Heart left ventricle (tissue), 16 donors: ENCODE measurements at places on chromosomes 6 and 20. TPM values are rescaled to one million over a fixed set of nuclear protein-coding genes. Genes with fewer than 3 reads are reported as not detected.

- no peak for DNase-seq
Observed at GRCh38 chr6:129525055-129525454, 184.9 kb downstream of the ARHGAP18 start.

DNA sequence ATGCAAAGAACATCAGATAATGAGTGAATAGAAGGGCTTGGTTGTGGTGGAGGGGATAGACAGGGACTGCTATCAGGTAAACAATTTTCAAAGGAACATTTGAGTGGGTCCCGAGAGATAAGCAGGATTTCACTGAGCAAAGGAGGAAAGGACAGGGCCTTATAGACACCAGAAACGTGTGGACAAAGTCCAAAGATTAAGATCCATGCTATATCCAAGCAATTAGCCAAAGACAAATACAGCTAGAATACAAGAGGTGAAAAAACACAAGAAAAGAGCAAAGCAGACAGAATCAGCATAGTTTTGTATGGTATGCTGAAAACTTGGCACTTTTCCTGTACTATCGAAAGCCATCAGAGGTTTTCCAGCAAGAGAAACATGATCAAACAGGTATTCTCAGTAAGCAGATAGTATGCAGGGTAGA, 59.8 kb downstream of the CDK19 start:
- DNase-seq: no peak

DNA sequence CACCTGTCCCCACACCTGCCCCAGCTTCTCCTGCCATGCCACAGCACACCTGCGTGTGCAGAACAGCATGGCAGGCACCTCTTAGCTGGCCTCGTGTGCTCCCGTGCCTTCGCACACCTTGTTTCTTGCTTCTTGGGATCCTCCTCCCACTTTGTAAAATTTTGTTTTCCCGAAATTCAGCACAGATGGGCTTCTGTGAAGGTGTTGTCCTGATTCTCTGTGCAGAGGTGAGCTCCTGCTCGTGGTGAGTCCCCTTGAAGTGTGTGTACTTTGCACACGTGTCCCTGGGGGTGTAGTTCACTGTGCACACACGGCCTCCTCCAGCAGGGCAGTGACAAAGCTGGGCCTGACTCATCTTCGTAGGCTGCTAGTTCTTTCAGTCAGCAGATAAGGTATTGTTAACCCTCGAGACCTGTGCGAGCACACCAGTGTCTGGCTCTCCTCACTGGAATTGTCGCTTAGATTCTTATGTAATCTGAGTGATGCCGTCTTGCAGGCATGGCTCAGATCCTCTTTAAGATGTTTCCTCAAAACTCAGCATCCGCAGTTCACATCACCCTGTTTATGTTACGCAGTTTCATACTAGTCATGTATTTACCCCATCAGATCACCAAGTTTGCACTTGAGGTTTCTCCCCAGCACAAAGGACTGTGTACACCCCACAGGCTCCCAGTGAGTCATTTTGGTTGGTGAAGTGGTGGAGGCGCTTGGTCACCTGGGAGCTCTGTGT, 77.7 kb downstream of the CDYL start:
- DNase-seq: no peak

DNA sequence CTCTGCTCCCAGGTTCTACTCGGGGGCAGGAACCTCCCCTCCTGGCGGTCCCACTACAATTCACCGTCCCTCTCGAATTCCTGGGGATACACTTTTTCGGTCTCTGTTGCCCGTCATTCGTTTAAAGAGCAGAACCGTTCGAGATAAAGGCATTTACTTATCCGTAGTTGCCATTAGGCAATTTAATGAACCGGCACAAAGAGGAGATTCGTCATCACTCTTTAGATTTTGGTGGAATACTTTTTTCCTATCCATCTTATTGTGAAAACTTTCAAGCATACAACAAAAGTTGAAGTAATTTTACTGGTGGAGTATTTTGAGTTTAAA, 1.2 kb upstream of the CD24 start:
- no peak for DNase-seq

Gene DDRGK1
- 78.3 TPM for polyA plus RNA-seq

- no peak for DNase-seq
Observed at GRCh38 chr6:79600812-79601609, 30.1 kb upstream of the SH3BGRL2 start.

Gene CLPSL2
- not detected for polyA plus RNA-seq

Gene CCN5
- polyA plus RNA-seq: 11.0 TPM

DNA sequence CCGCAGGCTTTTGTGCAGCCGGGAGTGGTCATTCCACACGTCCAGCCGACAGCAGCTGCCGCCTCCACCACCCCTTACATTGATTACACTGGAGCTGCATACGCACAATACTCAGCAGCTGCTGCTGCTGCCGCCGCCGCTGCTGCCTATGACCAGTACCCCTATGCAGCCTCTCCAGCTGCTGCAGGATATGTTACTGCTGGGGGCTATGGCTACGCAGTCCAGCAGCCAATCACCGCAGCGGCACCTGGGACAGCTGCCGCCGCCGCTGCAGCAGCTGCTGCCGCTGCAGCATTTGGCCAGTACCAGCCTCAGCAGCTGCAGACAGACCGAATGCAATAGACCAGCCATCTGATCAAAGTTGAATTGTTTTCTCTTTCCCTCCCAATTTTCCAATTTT, 10.6 kb downstream of the RBM24 start:
- no peak for DNase-seq

GRCh38 chr6:152295920-152296319, 341.2 kb downstream of the SYNE1 start:
- no peak for DNase-seq

- DNase-seq: no peak
Observed at GRCh38 chr6:43045371-43045930, 8.2 kb downstream of the CUL7 start.

DNA sequence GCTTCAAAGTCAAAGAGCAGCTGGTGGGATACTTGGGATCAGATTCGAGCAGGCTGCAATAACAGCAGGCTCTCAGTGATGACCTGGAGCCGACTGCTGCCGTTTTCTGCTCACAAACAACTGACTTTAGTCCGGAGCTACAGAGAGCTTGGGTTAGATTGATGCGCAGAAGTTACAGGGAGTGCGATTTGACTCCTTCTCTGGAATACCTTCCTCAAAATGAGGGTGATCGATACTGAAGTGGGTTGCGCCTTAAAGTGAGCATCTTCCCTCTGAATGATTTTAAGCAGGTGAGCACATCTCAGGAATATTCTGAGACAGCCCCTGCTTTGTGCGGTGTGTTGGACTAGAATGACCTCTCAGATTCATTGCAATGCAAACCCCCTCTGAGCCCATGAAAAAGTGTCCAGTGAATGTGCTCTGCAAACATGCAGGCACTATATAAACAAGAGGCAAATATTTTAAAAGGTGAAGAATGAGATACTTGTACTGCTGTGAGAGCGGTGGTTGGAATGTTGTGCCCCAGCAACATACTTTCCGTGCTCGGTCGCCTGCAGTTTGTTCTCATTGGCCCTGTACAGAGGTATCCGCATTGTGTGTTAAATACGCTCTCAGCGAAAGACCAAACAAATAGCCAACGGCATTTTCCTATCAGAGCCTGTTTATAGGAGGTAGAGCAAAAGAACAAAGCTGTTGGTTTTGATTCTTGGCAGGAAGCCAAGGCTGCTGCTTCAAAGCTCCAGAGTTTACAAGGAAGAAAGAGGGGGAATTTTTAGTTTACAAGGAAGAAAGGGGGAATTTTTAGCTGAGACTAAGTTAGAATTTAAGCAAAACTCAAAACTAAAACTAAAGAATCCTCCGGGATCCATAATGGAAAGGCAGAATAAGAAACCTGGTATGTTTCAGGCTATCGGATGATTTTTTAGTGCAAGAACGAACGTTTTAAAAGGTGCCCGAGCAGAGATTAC, 67.7 kb downstream of the PHACTR2 start:
- no peak for DNase-seq

DNA sequence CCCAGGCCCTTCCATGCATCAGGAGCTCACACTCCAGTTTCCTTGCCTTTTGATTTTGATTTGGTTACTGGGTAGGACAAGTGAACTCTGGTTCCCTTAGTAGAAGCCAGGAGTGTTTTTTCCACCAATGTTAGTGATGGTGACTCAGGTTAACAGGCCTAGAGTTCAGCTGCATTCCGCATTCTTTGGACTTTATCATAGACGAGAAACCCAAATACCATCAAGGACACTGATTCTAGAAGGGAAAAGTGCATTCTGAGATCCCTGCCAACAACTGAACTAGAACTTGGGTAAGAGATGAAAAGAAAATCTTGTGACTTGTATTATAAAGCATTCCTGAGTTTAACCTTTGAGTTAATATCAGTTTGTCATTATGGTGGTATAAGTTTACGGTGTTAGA, 8.9 kb downstream of the GSS start:
- no peak for DNase-seq

DNA sequence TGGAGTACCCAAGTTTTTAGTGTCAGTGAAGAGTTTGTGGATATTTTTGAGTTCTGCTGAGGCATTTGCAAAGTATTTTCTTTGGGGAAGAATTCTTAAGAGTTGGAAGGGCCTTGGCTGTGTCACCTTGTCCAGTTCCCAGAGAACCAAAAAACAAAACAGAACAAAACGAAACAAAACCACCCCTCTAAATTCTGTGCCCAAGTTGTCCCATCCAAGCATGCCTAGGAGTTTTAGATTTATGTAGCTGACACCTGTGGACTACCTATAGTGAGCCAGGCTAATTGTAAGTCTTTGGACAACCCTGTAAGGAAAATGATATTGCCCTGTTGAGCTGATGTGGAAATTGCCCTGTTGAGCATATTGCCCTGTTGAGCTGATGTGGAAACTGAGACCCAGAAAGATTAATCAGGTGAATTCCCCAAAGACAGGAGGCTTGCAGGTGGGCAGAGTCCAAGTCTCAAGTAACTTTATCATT, 1.0 kb upstream of the ECI2 start:
- no peak for DNase-seq

Gene SLC12A5
- not detected for polyA plus RNA-seq
